Heart right ventricle (tissue), 16 donors: ENCODE measurements at places on chromosomes 1 and 21. TPM values are rescaled to one million over a fixed set of nuclear protein-coding genes. Genes with fewer than 3 reads are reported as not detected.

CSF1 gene
- total RNA-seq = 26.2 TPM

PLXNA2 gene
- total RNA-seq = 17.9 TPM

OR10Z1 gene
- total RNA-seq = not detected

INSRR gene
- 0.04 TPM for total RNA-seq

GPR157 gene
- total RNA-seq = 24.4 TPM

DNA sequence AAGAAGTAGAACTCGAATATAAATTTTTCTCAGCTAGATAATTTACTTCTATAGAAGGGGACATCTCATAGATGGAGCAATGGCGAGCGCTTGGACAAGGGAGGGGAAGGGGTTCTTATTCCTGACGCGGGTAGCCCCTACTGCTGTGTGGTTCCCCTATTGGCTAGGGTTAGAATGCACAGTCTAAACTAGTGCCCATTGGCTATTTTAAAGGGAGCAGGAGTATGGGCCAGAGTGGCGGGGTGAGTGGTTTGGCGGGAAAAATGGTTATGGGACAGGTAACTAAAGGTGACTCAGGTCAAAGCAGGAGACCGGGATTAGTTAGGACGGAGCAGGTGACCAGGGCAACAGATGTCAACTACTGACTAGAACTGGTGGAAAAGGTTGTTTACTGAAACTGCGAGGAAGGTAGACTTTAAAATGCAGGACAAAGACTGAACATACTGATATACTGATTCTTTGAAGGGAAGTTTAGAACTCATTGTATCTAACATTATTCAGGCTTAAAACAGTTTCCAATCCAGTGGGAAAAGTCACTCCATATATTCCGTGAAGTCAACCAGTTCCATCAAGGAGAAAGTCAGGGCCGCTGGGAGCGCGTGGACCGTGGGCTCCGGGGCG lies 940 bp upstream of the ATAD3A start:
- H3K27ac ChIP-seq = peak overlapping the region; percentile 94
- peak overlapping the region; percentile 86 for H3K4me3 ChIP-seq
- H3K4me1 ChIP-seq = peaks cover 14% of the 10 kb centered on the region

- H3K4me3 ChIP-seq = peak overlapping the region; percentile 81
- peaks cover 45% of the 10 kb centered on the region for H3K4me1 ChIP-seq
These were observed 2.0 kb downstream of the S100A6 start for GRCh38 chr1:153533689-153534201.

DNA sequence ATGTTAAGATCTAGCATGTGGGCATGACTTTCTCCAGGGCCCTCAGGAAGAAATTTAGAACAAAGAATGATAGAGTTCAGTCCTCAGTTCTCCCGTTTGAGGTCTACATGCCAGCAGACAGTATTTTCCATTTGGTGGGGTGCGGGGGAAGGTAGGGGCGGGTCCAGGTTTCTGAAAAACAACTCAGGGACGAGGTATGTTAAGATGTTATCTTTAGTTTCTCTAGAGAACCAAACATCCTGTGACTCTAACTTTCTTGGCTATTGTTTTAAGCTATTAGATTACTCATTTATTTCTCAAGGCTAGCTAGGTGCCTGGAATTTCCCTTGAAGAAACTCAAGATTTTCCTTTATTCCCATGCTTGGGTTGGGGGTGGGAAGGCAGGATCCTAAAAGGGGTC lies 42.3 kb upstream of the SYT14 start:
- no peak overlapping the region for H3K4me3 ChIP-seq
- no peak overlapping the region for H3K27ac ChIP-seq
- DNase-seq = no peak
- no peaks in the 10 kb centered on the region for H3K36me3 ChIP-seq
- no peaks in the 10 kb centered on the region for H3K4me1 ChIP-seq

GRCh38 chr1:201609661-201610318 lies 70.9 kb downstream of the NAV1 start:
- no peaks in the 10 kb centered on the region for H3K36me3 ChIP-seq
- peaks cover 69% of the 10 kb centered on the region for H3K4me1 ChIP-seq
- H3K4me3 ChIP-seq = no peak overlapping the region

DNA sequence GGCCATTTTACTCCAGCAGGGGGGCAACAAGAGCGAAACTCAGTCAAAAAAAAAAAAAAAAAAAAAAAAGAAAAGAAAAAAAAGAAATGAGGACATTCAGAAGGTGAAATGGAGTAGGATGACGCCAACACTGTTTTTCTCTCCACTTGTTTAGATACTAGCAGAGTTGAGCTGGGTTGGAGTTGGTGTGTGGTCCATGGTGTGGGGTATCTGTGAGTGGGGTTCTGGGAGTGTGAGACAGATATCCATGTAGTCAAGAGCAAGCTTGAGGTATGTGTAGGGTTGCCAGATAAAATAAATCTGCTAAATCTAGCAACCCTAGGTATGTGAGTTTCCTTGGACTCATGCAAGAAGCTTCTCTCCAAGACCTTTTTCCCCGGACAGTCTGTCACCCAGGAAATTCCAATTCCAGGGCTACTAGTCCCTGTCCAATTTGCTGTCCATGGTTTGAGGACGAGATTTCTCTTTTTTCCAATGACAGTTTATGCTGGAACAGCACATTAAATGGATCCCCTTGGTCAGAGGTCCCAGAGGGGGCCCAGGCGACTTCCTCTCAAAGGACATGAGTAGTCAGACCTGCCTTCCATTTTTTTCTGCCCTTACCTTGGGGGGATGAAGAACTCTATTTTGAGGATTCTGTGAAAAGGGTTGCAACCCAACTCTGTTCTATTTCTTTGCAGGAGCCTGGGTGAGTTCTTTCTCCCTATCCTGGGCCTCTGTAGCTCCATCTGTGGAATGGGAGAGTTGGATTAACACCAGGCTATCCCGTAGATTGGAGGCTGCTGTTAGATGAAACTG lies 2.1 kb upstream of the FOXD2 start:
- no peak overlapping the region for H3K4me3 ChIP-seq
- no peak overlapping the region for H3K27ac ChIP-seq
- DNase-seq = no peak

GRCh38 chr1:46456411-46456963 lies 33.1 kb upstream of the DMBX1 start:
- H3K4me3 ChIP-seq = no peak overlapping the region
- no peak for DNase-seq
- H3K4me1 ChIP-seq = no peaks in the 10 kb centered on the region
- H3K36me3 ChIP-seq = no peaks in the 10 kb centered on the region

GRCh38 chr1:243963571-243963970 lies 87.5 kb upstream of the ZBTB18 start:
- DNase-seq = no peak
- no peak overlapping the region for H3K4me3 ChIP-seq
- H3K4me1 ChIP-seq = no peaks in the 10 kb centered on the region
- H3K36me3 ChIP-seq = no peaks in the 10 kb centered on the region
- no peaks in the 10 kb centered on the region for H3K27me3 ChIP-seq

DNA sequence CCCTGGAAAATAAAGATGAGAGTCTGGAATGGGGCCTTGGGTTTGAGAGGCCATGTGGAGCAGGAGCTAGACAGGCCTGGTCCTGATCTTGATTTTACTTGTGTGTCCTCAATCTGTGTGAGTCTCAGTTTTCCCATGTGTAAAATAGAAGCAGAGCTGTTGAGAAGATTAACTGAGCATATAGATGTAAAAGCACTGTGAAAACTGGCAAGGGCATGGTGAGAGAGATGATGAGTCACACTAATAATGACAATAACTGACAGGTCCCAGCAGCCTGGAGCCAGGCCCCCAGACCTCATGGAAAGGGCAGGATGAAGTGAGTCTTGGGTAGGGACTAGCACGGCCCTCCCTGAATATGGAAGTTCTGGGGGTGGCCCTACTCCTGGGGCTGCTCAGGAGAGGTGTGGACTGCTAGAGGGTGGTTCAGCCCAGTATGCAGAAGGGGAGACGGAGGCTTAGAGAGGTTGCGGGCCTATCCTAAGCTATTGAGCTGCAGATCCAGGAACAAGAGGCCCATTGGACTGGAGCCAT lies 2.8 kb upstream of the AHDC1 start:
- peaks cover 4% of the 10 kb centered on the region for H3K27me3 ChIP-seq
- DNase-seq = no peak
- H3K36me3 ChIP-seq = peaks cover 3% of the 10 kb centered on the region
- peaks cover 25% of the 10 kb centered on the region for H3K4me1 ChIP-seq
- H3K27ac ChIP-seq = no peak overlapping the region

- no peak overlapping the region for H3K4me3 ChIP-seq
- no peak for DNase-seq
- H3K27me3 ChIP-seq = no peaks in the 10 kb centered on the region
These were observed 63.6 kb downstream of the MIS18A start for GRCh38 chr21:32215306-32215685.

DNA sequence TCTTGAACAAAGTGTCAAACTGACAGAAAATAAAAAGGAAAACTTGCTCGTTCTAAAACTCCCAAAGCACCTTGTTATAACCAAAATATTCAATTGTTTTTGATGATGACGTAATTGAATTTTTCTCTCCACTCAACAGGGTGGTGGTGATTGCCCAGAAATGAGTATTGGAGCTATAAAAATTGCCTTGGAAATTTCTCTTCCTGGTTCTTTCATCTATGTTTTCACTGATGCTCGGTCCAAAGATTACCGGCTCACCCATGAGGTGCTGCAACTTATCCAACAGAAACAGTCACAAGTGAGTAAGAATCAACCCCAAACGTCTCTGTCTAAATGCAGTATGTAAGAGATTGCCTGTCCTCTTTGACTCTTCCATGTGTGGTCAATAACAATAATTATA lies 130.1 kb downstream of the HMCN1 start:
- peaks cover 6% of the 10 kb centered on the region for H3K4me1 ChIP-seq
- no peak overlapping the region for H3K27ac ChIP-seq
- no peak for DNase-seq
- no peaks in the 10 kb centered on the region for H3K36me3 ChIP-seq
- no peaks in the 10 kb centered on the region for H3K27me3 ChIP-seq

GRCh38 chr21:18467715-18468114 lies 64.1 kb upstream of the TMPRSS15 start:
- no peak for DNase-seq
- H3K27ac ChIP-seq = no peak overlapping the region
- no peaks in the 10 kb centered on the region for H3K4me1 ChIP-seq
- H3K36me3 ChIP-seq = no peaks in the 10 kb centered on the region
- no peak overlapping the region for H3K4me3 ChIP-seq

DNA sequence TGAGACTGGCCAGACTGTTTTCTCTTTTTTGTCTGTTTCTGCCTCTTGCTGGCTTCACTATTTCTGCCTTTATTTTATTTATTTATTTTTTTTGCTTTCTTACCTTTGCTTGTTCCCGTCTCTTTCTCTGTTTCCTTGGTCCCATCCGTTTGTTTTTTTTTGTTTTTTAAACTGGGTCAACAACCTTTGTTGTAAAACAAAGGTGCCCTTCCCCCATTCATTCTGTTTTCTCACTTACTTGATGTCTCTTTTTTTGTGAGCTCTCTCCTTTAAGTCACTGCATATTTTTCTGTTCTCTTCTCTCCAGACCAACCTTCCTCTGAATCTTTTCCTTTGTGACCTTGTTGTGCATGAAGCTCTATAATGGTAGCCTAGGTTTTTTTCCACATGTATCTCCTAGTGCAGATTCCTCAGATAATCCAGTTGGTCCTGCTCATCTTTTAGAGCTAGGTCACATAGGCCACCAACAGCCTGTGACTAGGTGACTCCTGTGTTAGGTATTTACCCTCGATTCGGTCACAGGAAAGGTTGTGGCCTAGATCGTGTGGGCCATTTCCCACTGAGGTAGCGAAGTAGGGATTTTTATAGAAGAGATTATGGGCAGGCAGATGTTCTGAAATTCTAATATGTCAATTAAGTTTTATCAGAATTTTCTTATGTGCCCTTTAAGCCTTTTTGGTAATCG lies 15.9 kb downstream of the GNAI3 start:
- H3K4me3 ChIP-seq = no peak overlapping the region
- DNase-seq = no peak
- peaks cover 95% of the 10 kb centered on the region for H3K4me1 ChIP-seq
- H3K36me3 ChIP-seq = no peaks in the 10 kb centered on the region

DNA sequence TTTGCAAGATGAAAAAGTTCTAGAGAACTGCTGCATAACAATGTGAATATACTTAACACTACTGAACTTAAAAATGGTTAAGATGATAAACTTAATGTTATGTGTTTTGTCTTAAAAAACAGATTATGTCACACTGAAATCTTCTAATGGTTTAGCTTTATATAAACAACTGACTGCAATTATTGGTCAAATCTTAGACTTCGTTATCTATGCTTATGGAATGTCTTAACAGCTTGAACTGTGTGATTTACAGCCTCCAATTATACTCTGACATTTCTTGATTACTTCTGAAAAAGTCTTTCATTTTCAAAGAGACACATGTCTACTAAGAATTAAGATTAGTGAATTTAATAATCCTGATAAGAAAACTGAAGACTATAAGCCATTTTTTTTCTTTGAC lies 71.1 kb downstream of the ZSWIM5 start:
- no peaks in the 10 kb centered on the region for H3K4me1 ChIP-seq
- H3K27ac ChIP-seq = no peak overlapping the region
- DNase-seq = no peak

GRCh38 chr1:240306673-240307072 lies 215.0 kb downstream of the FMN2 start:
- H3K4me1 ChIP-seq = no peaks in the 10 kb centered on the region
- H3K36me3 ChIP-seq = no peaks in the 10 kb centered on the region
- H3K27ac ChIP-seq = no peak overlapping the region
- no peak for DNase-seq
- H3K27me3 ChIP-seq = no peaks in the 10 kb centered on the region

DNA sequence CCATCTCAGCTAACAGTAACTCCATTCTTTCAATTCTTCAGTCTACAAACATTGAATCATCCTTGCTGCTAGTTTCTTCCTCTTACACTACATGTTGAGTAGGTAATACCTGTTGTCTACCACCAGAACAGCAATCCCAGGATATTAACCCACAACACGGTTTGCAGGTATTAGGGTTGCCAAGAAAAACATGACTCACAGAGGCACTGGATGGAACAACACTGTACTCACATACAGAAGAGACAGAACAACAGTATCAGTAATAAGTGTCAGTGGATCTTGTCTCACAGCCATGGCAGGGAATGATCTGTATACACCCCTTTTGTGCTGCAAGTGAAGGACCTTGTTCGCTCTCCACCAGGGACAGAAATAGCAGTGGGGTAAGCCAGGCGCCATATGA lies 212.1 kb downstream of the GPR52 start:
- H3K4me3 ChIP-seq = no peak overlapping the region
- DNase-seq = no peak
- no peaks in the 10 kb centered on the region for H3K27me3 ChIP-seq
- peak overlapping the region; percentile 65 for H3K27ac ChIP-seq

GRCh38 chr1:192443616-192444015 lies 126.8 kb downstream of the RGS21 start:
- no peak overlapping the region for H3K4me3 ChIP-seq
- no peaks in the 10 kb centered on the region for H3K4me1 ChIP-seq
- H3K27ac ChIP-seq = no peak overlapping the region
- H3K36me3 ChIP-seq = no peaks in the 10 kb centered on the region
- DNase-seq = no peak

- H3K4me3 ChIP-seq = no peak overlapping the region
- DNase-seq = no peak
- no peaks in the 10 kb centered on the region for H3K27me3 ChIP-seq
- H3K4me1 ChIP-seq = peaks cover 38% of the 10 kb centered on the region
These were observed 6.3 kb downstream of the TAF5L start for GRCh38 chr1:229619614-229620013.

GRCh38 chr1:39214714-39214997 lies 10.2 kb downstream of the MACF1 start:
- H3K36me3 ChIP-seq = no peaks in the 10 kb centered on the region
- H3K27me3 ChIP-seq = no peaks in the 10 kb centered on the region
- H3K4me1 ChIP-seq = peaks cover 80% of the 10 kb centered on the region
- H3K4me3 ChIP-seq = peak overlapping the region; percentile 38
- H3K27ac ChIP-seq = peak overlapping the region; percentile 84
- no peak for DNase-seq

GRCh38 chr1:192907545-192908243 lies 98.9 kb downstream of the RGS2 start:
- H3K27me3 ChIP-seq = no peaks in the 10 kb centered on the region
- DNase-seq = no peak
- H3K36me3 ChIP-seq = no peaks in the 10 kb centered on the region
- no peaks in the 10 kb centered on the region for H3K4me1 ChIP-seq
